ENCODE measurements at places on chromosomes 1 and 21. TPM values are rescaled to one million over a fixed set of nuclear protein-coding genes. Genes with fewer than 3 reads are reported as not detected.

The VSIG8 gene
- 0.08 TPM for total RNA-seq

The NTMT2 gene
- not detected for total RNA-seq

The SLC1A7 gene
- total RNA-seq: 0.23 TPM

The FTCD gene
- 0.08 TPM for total RNA-seq

The NUP210L gene
- total RNA-seq: 0.12 TPM

The NECTIN4 gene
- 2.3 TPM for total RNA-seq

The NFASC gene
- 33.3 TPM for total RNA-seq

The SYT2 gene
- total RNA-seq: not detected

The CADM3 gene
- total RNA-seq: not detected

The ZNF648 gene
- total RNA-seq: not detected

The ST6GALNAC5 gene
- total RNA-seq: 4.8 TPM

The AQP10 gene
- total RNA-seq: 0.12 TPM

The CIART gene
- total RNA-seq: 4.2 TPM

The RGS13 gene
- total RNA-seq: not detected

The GJA9 gene
- total RNA-seq: 0.12 TPM

The MMEL1 gene
- not detected for total RNA-seq
